ENCODE measurements at places on chromosomes 2 and 18.

GRCh38 chr18:63585988-63586387 is 1.2 kb upstream of the SERPINB13 start:
- no peak for DNase-seq

GRCh38 chr2:221465776-221466175 is 106.3 kb downstream of the EPHA4 start:
- no peak for DNase-seq

DNA sequence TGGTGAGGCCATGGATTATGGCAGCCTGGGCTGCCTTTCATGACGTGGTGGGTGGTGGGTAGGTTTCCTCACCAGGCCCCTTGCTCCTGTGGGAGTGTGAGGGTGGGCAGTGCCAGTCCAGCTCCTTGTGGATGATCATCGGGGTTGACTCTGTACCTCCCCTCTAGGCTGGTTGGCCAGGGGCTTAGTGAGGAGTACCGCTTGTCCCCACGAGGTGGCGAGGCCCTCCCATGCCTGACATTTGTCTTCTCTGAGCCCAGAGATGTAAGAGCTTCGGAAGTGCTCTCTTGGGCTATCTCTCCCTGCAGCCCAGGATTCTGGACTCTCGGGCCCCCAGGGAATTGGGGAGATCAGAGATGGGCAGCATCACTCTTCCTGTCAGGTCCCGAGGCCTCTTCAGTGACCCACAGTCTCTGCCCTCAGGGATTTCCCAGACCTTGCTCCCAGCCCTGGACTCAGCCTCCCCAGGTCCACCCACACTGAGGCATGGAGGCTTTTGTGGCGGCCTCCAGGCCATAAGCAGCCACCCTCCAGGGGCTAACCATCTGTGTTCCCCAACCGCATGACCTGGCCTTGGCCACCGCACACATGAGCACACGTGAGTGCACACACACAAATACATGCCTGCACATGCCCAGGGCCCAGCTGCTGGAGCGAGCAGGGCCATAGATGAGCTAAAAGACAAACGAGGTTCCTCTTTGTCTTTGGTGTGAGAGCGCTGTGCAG is 6.5 kb downstream of the SPR start:
- no peak for DNase-seq

DNA sequence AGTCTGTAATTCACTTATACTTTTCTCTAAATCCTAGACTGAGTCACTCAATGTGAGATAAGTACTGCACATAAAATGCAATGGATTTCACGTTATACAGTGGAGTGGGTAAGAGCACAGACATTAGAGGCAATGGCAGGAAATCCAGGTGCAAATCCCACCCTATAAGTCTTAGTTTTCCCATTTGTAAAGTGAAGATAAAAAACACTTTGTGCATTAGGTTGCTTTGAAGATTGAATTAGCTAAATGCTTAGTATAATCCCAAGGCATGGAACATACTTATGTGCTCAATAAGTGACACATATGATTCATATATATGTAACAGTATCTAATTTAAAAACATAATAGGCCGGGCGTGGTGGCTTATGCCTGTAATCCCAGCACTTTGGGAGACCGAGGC is 10.5 kb downstream of the ACTG2 start:
- DNase-seq: no peak

DNA sequence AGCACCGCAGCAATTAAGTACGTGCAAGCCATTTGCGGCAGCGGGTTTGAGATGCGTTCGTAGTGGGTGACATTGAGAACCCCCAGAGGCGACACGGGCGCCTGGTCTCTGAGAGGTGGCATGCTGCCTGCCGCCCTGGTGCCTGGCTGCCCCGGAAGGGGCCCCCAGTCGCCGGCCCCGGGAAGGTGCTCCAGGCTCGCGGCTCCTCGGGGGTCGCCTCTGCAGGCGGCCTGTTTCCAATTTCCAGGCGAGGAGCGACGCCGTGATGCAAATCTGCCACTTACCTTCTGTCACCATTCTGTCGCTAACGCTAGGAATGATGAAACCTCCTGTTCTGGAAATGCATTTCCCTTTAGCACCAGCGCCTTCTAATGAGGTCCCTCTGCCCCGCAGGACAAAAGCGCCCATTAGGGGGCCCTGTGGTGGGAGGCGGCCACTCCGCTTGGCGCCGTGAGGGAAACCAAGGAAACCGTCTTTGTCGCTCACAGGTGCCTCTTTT is 13.0 kb downstream of the KIF5C start:
- no peak for DNase-seq

Data from hematopoietic multipotent progenitor cell treated with erythropoietin and hydrocortisone succinate and interleukin-3 and kit ligand, for 15 days (in vitro differentiated cells).